ENCODE measurements at places on chromosomes 2 and 18. TPM values are rescaled to one million over a fixed set of nuclear protein-coding genes. Genes with fewer than 3 reads are reported as not detected.

GRCh38 chr2:164782323-164782722, 59.3 kb downstream of the COBLL1 start:
- H3K27ac ChIP-seq, result no peak overlapping the region
- H3K27me3 ChIP-seq, result no peaks in the 10 kb centered on the region
- H3K4me1 ChIP-seq, result peaks cover 76% of the 10 kb centered on the region
- H3K4me3 ChIP-seq, result no peak overlapping the region
- no peaks in the 10 kb centered on the region for H3K36me3 ChIP-seq
- DNase-seq, result no peak

GRCh38 chr18:9244376-9244775, 90.2 kb upstream of the TWSG1 start:
- H3K27me3 ChIP-seq, result no peaks in the 10 kb centered on the region
- no peaks in the 10 kb centered on the region for H3K36me3 ChIP-seq
- H3K27ac ChIP-seq, result no peak overlapping the region
- no peak for DNase-seq
- H3K4me3 ChIP-seq, result no peak overlapping the region

- H3K4me1 ChIP-seq, result no peaks in the 10 kb centered on the region
- H3K36me3 ChIP-seq, result no peaks in the 10 kb centered on the region
- H3K4me3 ChIP-seq, result no peak overlapping the region
- H3K27ac ChIP-seq, result no peak overlapping the region
Measured at GRCh38 chr2:133972786-133973185, 281.1 kb upstream of the MGAT5 start.

Gene CFAP210
- not detected for total RNA-seq

Gene NT5C1B
- not detected for total RNA-seq

GRCh38 chr2:228507231-228507824, 325.8 kb upstream of the SPHKAP start:
- no peak for DNase-seq
- H3K36me3 ChIP-seq, result no peaks in the 10 kb centered on the region
- no peaks in the 10 kb centered on the region for H3K4me1 ChIP-seq
- H3K27me3 ChIP-seq, result no peaks in the 10 kb centered on the region
- H3K4me3 ChIP-seq, result no peak overlapping the region

DNA sequence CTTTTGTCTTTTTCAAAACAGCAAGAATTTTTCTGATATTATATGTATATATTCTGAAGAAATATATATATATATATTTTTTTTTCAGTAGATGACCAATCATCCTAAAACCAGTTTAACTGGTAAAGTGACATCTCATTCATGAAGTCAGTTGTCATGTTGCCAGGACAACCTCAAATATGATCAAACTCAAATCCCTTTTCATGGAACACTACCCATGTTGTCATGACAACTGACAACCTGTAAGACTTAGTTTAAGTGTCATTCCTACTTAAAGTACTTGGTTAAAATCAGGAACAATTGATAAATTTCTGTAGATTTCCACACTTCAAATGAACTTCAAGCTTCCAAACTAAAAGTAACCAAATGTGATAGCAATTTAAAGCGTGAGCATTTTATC, 101.8 kb upstream of the ERBB4 start:
- H3K27me3 ChIP-seq, result no peaks in the 10 kb centered on the region
- H3K36me3 ChIP-seq, result no peaks in the 10 kb centered on the region
- no peak for DNase-seq
- no peaks in the 10 kb centered on the region for H3K4me1 ChIP-seq
- H3K4me3 ChIP-seq, result no peak overlapping the region

DNA sequence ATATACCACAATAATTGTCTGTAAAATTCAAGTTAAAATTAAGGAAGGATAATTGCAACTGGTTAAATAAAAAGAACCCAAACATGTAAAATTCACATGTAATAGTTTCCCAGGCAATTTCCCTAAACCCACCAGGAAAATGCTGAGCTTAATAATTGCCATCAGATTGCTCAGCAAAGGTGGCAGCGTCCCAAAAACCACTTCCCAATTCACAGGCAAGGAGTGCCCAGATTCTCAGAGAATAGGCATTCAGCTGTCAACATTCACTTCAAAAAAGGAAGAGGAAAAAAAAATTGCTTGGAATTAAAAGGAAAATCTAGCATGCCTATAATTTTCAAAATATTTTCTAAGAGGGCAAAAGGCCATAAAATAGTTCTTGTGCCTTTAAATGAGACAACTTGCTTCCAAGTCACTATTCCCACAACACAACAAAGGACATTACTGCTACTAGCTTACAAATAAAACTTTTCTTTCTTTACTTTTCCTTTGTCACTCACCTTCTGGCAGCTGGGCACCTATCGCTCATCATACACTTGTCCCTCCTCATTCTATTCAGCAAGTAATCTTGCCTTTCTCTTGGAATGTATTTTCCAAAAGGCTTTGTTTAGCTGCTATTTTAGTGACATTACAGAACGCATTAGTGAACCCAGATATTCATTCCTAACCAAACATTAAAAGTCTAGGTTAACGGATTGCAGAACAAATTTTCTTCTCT, 15.2 kb downstream of the SRBD1 start:
- H3K27me3 ChIP-seq, result no peaks in the 10 kb centered on the region
- peaks cover 27% of the 10 kb centered on the region for H3K4me1 ChIP-seq
- H3K27ac ChIP-seq, result no peak overlapping the region

- no peak overlapping the region for H3K27ac ChIP-seq
- peaks cover 6% of the 10 kb centered on the region for H3K36me3 ChIP-seq
- H3K4me3 ChIP-seq, result no peak overlapping the region
- H3K4me1 ChIP-seq, result peaks cover 29% of the 10 kb centered on the region
Measured at GRCh38 chr18:58341916-58342315, 287.0 kb downstream of the ALPK2 start.

Gene RPRM
- total RNA-seq, result not detected

DNA sequence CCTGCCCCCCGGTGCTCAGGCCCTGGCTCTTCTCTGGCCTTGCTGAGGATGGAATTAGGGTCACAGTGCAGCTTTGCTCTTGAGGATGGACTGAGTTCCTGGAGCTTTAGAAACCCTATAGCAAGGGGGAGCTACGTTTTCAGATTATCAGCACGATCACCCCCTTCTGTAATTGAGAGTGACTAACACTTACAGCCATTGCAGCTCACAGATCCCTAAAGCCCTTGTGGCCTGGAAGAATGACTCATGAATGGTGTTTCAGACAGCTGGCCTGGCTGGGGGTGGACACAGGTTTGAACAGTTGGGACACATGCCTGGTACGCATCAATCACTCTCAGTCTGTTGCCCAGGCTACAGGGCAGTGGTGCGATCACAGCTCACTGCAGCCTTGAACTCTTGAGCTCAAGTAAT, 79.7 kb upstream of the IGFBP5 start:
- no peak overlapping the region for H3K27ac ChIP-seq
- no peaks in the 10 kb centered on the region for H3K27me3 ChIP-seq
- H3K4me3 ChIP-seq, result no peak overlapping the region
- H3K36me3 ChIP-seq, result no peaks in the 10 kb centered on the region
- H3K4me1 ChIP-seq, result no peaks in the 10 kb centered on the region

DNA sequence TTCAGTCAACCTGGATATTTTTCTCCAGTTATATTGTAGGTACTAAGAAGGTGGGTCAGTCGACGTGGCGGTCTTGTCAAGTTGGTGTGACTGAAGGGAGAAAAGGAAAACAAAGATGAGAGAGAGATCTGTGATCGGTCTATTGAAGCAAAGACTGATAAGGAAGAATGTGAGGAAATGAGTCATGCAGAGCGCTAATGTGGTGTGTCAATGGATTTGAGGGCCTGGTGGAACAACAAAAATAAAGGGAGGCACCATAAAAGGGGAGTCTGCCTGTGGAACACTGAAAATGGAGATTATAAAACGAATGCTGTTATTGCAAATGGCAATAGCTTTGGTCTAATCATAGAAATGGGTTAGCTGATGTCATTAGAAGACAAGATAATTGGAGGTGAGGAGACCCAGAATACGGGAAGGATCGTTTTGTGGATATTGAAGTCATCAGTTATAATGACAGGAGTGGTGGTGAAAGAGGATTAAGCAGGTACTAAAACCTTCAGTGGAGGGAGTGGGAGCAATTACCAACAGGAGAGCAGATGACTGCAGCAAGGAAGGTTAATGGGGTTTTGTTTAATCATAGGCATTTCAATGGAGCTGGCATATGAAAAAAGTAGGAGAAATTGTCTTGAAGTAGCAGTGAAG, 599.1 kb upstream of the FSHR start:
- DNase-seq, result no peak
- no peaks in the 10 kb centered on the region for H3K36me3 ChIP-seq
- H3K4me3 ChIP-seq, result no peak overlapping the region
- no peaks in the 10 kb centered on the region for H3K4me1 ChIP-seq
- no peak overlapping the region for H3K27ac ChIP-seq

Data from body of pancreas (tissue), 4 donors.